ENCODE measurements at places on chromosomes 12 and 14. TPM values are rescaled to one million over a fixed set of nuclear protein-coding genes. Genes with fewer than 3 reads are reported as not detected.

The TAOK3 gene
- total RNA-seq = 10.8 TPM

The MSI1 gene
- total RNA-seq = 127 TPM

The RTN1 gene
- total RNA-seq = 27.0 TPM

The FOXA1 gene
- total RNA-seq = 196 TPM

The A2M gene
- total RNA-seq = 2.0 TPM

The INSM2 gene
- total RNA-seq = 0.10 TPM

The OR6C75 gene
- total RNA-seq = not detected

The GPX2 gene
- total RNA-seq = 13.9 TPM

The CCDC38 gene
- not detected for total RNA-seq

The BHLHE41 gene
- 0.78 TPM for total RNA-seq

The CPNE6 gene
- not detected for total RNA-seq

The KCNH3 gene
- 29.2 TPM for total RNA-seq

The CALM1 gene
- total RNA-seq = 331 TPM

The CLEC2A gene
- total RNA-seq = not detected

The DCP1B gene
- total RNA-seq = 32.6 TPM

The KLRF1 gene
- not detected for total RNA-seq

The CLEC4E gene
- not detected for total RNA-seq

The KERA gene
- total RNA-seq = not detected

The TAS2R13 gene
- 3.4 TPM for total RNA-seq

The ARMH4 gene
- total RNA-seq = 31.5 TPM

The STON2 gene
- 77.2 TPM for total RNA-seq

The OR4E2 gene
- total RNA-seq = not detected

The NELL2 gene
- 6.1 TPM for total RNA-seq

The MAP1LC3B2 gene
- 0.84 TPM for total RNA-seq

The HOXC6 gene
- total RNA-seq = 0.27 TPM

The TAS2R31 gene
- total RNA-seq = 8.6 TPM

The ACRBP gene
- total RNA-seq = 5.0 TPM

The GUCY2C gene
- total RNA-seq = 1.2 TPM

The TAS2R20 gene
- total RNA-seq = 3.8 TPM

The DAO gene
- not detected for total RNA-seq

The RNU4-1 gene
- 6,474 TPM for total RNA-seq

The AGAP2 gene
- 0.29 TPM for total RNA-seq

The TGM1 gene
- 5.8 TPM for total RNA-seq

The GPRC5D gene
- not detected for total RNA-seq

The MFAP5 gene
- not detected for total RNA-seq

The CLEC4C gene
- total RNA-seq = not detected

The TBX5 gene
- total RNA-seq = not detected

The SLC7A7 gene
- total RNA-seq = 7.7 TPM

The HPD gene
- not detected for total RNA-seq

The SPATS2 gene
- total RNA-seq = 84.4 TPM

The SLC4A8 gene
- 11.8 TPM for total RNA-seq

The KANSL2 gene
- total RNA-seq = 54.4 TPM

The MYO1H gene
- 0.51 TPM for total RNA-seq

The NFE2 gene
- 17.2 TPM for total RNA-seq

The CABP1 gene
- total RNA-seq = 0.49 TPM

The RASSF9 gene
- total RNA-seq = 4.0 TPM

The ARG2 gene
- 25.1 TPM for total RNA-seq

The FAM186B gene
- total RNA-seq = 0.24 TPM

The AICDA gene
- total RNA-seq = not detected

The C12orf75 gene
- total RNA-seq = 231 TPM

The ANGEL1 gene
- total RNA-seq = 121 TPM

The CCDC177 gene
- 0.22 TPM for total RNA-seq

The PABPN1 gene
- 318 TPM for total RNA-seq
